ENCODE measurements at places on chromosomes 13 and 19. TPM values are rescaled to one million over a fixed set of nuclear protein-coding genes. Genes with fewer than 3 reads are reported as not detected.
A peak's percentile ranks its signal among the peaks of the same experiment; 100 is the strongest.

The RFPL4AL1 gene
- not detected for total RNA-seq

GRCh38 chr13:36548129-36548528, 115.8 kb downstream of the CCNA1 start:
- no peak for DNase-seq

DNA sequence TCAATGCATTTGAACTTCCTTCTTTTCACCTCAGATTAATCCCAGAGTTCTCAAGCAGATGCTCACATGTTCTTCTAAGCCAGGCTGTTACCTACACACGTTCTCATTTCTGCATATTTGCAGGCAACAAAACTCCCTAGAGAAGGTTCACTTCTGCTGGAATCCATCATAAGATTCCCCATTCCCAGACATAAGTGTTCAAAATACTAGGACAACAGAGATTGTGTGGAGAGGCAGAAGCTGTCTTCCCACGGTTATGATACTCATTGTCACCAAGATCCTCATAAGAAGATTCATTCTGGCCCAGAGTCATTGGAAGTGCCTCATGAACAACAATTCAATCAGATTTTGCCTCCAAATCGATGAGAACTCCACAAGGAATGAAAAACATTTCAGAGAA, 931.6 kb upstream of the MIR17HG start:
- DNase-seq = peak; percentile 5

- DNase-seq = no peak
Measured at GRCh38 chr13:98528663-98529064, 48.2 kb downstream of the STK24 start.

Data from M059J (cell line).